ENCODE measurements at places on chromosomes 6 and 20.

DNA sequence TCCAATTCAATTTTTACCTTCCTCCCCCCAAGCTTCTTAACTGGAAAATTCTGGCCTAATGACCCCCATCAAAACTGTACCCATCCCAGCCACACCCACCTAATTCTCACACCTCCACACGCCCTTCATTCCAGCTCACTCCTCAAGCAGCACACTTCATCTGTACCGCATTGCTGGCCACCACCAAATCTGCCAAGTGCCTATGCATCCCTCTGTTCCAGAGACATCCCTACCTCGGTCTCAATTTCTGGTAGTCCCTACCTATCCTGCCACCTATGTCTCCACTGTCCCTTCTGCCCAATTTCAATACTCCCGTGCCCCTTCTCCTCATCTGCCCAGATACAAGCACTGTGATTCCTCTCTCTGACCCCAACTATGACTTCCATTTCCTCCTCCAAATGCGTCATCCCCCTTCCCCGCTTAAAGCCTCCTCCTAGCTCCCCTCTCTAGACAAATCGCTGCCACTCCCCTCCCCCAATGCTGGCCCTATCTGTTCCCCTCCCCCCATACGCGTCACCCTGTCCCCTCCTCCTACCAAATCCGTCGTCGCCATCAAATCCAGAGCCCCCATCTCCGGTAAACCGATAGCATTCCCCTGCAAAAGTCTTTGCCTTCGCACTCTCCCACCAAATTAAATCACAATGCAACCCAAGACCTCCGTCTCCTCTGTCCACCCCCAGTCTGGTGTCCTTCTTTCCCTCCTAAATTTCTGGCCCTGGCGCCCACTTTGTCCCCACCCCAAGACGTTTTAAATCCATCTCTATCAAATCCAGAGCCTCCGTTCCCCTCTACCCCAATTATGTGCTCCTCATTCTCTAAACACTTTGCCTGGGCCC, 1.2 kb downstream of the MTCH1 start:
- no peak for DNase-seq

DNA sequence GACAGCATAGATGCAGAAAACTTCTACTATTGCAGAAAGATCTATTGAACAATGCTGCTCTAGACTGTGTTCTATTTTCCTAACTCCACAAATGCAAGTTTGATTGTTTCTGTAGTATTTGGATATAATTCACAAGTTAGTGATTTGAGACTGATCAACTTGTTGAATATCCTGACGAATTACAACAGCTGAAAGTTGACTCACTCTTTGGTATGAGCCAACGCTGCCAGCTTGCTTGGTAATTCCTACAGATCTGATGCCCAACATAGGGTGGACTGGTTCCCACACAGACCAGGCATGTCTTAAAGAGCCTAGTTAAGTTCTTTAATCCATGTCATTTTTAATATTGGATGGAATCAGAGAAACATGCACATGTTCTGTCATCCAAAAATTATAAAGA, 231.0 kb upstream of the RAB32 start:
- no peak for DNase-seq

DNA sequence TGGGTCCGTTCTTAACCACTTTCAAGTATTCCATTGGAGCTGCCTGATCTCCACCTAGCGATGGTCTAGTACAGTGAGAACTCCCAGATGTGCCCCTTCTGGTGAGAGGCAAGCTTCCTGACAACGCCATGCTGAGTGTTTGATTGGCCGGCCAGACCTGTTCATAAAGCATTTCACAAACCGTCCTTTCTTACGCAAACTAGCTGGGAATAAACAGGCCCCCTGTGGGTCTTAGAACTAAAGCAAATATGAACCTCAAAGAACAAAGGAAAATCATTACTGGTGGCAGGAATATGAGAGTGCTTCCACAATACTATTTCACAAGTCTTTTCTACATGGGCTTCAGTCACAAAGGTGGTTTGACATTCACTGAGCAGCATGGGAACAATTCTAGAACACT, 15.6 kb upstream of the GCNT2 start:
- DNase-seq: peak; percentile 40

DNA sequence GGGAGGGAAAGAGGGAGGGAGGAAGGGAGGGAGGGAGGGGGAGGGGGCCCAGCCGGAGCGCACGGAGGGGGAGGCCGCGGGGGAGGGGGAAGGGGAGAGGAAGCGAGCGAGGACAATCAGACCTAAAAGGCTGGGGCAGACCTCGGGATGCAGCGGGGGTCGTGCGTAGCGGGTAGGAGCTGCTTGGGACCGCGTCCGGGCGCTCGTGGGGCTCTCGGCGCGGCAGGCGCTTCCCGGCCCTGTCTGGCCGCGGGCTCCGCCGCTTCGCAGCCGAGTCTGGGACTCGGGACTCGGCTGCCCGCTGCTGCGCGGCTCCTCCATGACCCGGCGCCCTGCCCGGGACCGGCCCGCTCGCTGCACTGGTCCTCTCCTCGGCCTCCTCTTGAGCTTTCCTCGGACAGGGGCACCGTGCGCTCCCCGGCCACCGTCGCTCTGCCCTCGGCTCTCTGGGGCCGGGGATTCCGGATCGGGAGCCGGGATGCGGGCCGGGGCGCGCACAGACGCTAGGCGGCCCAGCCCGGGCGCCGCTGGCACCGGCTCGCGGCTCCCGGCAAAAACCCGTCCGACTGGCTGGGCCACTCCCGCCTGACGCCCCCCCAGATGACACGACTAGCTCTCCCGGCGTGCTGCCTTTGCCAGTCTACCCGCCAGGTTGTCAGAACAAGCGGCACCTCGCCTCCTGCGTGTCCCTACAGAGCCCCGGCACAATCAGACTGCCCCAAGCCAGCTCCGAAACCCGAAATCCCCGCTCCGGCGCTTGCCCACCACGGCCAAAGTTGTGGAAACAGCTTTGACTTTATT, 2.2 kb downstream of the TFAP2A start:
- no peak for DNase-seq

DNA sequence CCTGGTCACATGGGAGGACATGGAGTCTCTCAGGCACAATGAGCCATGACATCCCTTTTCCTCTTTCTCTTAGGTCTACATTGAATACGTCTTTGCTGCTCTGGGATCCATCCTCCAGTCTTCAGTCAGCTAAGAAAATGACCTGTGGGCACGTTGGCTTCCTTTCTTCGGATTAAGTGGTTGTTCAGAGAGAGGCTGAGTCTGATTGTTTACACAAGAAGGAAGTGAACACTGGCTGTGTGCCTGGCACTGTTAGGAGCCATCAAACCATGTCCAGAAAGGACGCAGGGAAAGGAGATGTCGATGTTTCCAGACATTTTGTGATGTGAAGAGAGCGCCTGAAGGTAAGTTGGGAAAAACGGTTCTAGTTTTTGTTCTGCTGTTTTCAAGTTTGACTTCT, 309.9 kb upstream of the CDYL start:
- DNase-seq: no peak

- DNase-seq: no peak
Measured at GRCh38 chr6:157520596-157521361, 139.8 kb downstream of the ZDHHC14 start.

- no peak for DNase-seq
Measured at GRCh38 chr20:8404912-8405635, 273.0 kb downstream of the PLCB1 start.

Data from HuH-7.5 (cell line).